ENCODE measurements at places on chromosomes 7 and 10.

DNA sequence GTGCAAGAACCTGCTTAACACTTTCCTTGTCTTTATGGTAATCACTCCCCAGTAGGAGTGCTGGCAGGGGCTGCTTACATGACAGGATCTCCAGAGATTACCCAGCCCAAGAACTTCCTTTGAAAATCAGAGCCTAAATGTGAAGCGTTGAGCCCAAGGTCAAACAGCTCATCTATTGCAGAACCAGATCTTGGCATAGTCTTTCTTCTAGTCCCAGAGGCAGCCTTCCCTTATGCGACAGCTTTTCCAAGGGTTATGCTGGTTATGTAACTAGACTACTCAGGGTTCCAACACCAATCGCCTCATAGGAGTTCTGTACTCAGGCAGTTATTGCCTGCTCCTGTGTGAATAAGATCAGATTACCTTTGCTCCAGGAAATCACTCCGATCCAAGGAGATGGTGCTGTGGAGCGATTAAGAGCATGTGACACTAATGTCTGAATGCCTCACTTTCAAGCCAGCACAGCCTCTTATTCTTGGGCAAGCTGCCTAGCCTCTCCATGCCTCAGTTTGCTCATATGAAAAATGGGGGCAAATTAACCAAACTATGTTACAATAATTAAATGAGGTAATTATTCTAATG is 8.4 kb upstream of the LGI1 start:
- no peak for DNase-seq

DNA sequence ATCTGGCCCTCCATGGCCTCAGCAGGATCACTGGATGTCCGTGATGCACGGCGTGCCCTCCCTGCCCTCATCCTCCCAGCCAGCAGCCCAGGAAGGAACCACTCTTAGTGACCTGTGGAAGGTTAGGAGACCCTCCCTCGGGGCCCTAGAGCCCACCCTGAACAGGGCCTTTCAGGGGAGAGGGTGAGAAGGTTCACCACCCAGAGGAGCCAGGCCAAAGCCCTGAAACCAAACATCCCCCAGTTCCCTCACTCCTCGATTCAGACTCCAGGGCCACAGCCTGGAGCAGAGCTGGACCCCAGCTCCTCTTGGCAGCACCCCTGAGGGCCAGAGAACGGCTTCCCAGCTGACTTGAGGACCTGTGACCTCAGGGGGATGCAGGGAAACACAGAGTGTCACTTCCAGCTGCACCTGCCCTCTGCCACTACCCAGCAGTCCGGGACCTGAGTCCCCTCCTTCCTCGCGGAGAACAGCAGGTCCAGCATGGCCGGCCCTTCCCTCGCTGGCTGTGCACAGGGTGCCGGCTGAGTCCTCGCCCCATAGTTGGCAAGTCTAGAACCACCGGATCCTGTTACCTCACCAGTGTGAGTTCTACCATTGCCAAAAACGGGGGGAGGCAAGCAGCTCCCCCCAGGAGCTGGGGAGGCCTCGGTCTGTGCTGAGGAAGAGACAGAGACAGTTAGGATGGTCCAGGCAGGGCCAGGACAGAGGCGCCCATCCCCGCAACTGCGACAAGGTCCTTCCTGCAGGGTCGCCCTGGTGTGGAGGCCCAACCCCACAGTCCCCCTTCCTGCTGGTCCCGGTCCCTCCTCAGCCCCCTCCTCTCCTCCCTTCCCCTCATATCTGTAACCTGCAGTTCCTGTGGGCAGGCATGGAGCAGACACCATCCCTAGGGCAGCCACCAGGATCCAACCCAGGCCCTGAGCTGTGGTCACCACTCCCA is 158.6 kb downstream of the NRF1 start:
- no peak for DNase-seq

DNA sequence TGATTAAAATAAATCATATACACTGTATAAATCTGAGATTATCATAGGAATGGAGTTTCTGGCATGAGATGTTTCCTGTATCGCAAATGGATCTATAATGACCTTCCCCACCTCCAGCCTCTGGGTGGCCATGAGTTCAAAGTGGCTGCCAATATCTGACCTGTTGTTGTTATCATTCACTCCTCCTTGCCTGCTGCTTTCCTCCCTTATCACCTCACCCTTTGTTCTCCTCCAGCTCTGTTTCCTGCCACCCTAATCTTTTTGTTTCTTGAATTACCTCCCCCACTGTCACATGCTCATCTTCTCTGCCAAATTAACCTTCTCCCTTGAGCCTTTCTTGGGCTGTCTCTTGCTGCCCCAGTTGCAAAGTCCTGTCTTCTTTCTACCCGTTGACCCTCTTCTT is 12.0 kb downstream of the SCD start:
- DNase-seq: no peak

DNA sequence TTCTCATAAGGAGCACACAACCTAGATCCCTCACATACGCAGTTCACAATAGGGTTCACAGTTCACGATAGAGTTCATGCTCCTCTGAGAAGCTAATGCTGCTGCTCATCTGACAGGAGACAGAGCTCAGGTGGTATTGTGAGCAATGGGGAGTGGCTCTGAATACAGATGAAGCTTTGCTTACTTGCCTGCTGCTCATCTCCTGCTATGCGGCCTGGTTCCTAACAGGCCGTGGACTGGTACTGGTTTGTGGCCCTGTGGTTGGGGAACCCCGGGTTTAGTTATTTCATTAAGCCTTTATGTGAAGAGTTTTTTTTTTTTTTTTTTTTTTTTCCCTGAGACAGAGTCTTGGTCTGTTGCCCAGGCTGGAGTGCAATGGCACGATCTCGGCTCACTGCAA is 19.4 kb downstream of the SLK start:
- DNase-seq: no peak

- DNase-seq: no peak
These were observed 57.7 kb upstream of the COMTD1 start for GRCh38 chr10:75293446-75293820.

DNA sequence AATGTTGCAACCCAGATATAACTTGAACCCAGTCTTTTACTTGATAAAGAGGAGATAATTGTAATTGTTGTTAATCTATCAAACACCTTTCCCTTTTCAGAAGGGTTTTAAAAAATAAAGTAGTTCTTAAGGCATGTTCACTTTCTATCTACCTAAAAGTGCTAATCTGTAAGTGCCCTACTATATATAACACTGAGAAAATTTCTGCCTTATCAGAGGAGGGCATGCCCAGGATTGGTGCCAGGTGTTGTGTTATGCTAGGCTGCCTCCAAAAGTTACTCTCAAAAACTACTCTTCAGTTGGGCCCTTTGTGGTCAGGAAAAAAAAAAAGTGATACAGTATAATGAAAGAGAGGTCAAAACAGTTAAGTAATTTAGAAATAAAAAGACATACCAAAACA is 36.3 kb downstream of the SMNDC1 start:
- DNase-seq: no peak

DNA sequence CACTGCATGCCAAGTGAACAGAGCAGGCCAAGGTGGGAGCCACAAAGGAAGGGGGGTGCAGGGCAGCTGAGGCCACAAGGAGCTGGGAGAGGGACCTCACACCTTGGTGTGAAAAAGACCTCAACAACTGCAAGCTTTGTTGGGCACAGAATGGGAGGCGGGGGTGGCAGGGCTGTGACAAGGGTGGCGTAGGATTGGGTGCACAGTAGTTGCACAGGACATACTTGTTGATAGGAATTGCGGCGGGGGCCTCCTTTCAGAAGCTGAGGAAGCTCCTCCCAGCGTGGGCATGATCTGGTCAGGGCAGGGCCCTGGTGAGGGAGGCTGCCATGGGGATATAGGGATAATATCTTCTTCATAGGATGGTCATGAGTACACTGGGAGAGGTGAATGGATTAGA is 25.8 kb downstream of the POLL start:
- DNase-seq: no peak

DNA sequence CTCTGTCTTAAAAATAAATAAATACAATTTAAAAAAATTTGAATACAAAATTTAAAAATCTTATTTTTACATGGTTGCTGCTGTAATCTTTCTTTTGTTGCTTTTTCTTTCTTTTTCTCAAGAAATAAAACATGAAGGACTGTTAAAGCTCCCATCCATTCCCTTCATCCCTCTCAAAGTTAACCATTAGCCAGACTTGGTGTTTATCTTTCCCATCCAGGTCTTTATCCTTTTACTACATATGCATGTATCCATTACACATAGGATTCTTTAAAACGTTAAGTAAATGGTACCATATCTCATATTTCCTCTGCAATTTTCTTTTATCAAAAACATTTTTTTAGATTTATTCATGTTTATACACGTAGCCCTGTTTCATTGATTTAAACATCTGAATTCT is 70.1 kb downstream of the CREB3L2 start:
- DNase-seq: no peak

DNA sequence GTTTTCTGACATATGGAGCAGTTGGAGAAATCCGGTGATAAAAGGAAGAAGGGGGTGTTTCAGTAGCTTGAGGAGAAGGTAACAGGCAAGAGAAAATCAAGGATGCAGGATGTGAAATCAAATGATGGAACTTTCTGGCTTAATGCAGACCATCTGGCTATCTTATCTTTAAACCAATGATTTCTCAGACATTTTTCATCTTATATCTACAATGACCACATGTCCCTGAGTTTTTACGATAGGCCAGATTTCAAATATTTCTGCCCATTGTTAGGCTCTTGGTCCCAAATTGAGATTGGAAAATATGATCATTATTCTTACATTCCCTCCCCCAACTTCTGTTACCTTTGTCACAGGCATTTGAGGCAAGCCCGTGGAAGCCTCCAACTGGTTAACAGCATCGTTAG is 486.8 kb downstream of the SUGCT start:
- DNase-seq: no peak

GRCh38 chr7:270351-270983 is 19.5 kb upstream of the FOXL3 start:
- DNase-seq: no peak

DNA sequence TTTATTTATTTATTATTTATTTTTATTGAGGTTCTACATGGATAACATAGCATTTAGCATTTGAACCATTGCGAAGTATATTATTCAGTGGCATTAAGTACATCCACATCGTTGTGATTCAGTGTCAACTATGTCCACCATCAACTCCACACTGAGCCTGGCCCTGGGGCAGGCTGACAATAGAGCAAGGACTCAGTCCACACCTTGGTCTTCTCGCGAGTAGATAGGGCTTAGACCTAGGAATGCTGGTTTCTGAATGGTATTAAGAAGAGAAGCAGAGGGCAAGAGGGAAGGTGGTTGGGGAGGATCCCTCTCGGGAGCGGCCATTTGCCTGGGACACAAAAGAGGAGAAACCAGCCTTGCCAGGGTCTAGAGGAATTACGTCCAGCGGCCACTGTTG is 599.2 kb upstream of the MGMT start:
- DNase-seq: no peak

GRCh38 chr10:65416094-65416493 is 1509.7 kb upstream of the LRRTM3 start:
- no peak for DNase-seq

GRCh38 chr10:26555719-26556368 is 117.7 kb downstream of the APBB1IP start:
- no peak for DNase-seq

- DNase-seq: no peak
These were observed 6.6 kb downstream of the ADAMTS14 start for GRCh38 chr10:70678757-70679489.

DNA sequence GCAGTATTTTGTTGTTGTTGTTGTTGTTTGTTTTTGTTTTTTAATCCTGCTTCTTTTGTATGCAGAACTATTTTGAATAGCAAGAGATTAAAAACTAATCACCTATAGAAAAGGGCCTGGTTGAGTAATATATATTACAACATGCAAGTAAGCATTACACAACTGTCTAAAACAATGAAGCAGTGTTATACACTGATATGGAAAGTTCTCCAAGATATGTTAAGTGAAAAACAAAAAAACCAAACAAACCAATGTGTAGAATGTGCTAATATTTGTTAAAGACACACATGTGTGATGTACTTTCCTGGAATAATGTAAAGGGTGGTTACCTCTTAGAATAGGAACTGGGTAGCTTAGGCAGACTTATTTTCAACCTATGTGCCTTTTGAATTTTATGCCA is 117.4 kb downstream of the ZNF365 start:
- no peak for DNase-seq

DNA sequence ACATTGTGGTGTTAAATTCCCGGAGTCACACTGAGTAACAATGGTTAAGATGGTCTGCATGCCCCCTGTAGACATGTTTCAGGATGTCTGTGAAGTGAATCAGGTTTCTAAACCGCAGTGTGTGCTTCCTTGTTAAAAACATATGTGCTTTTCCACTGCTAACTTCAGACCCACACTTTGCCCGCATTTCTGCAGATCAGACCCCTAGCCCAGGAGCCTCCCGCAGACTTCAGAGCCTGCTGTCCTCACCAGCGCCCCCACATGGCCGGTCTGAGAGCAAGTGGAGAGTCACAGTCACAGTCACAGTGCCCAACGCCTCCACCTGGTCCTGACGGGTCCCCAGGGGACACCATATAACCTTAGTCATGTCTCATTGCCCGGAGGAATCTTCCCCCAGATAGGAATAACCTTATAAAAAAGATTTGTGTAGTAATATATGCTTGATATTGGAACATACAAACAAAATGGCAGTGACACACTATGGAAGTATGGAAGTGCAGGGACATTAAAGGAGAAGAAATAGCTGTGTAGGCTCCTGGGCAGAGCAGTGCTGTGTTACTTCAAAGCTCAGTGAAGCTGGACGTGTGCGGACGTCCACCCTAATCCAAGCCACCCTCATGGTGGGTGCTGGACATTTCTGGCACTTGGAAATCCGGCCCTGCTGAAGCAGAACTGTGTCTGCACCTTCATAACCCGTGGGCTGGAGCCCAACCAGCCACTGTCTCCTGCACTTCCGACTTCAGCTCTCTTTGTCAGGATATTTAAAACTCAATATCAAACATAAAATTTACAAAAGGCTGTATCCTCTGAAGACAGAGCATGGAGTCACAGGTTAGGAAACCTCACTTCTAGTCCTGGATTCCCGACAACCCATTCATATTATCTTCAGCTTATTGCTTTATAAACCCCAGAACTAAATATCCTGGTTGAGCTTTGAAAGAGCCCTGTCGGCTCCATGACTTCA is 29.0 kb downstream of the GSTO2 start:
- DNase-seq: no peak

- DNase-seq: no peak
These were observed 75.4 kb downstream of the HDAC9 start for GRCh38 chr7:18570890-18571478.

GRCh38 chr10:36023939-36024338 is 381.8 kb upstream of the FZD8 start:
- no peak for DNase-seq

GRCh38 chr7:38545977-38546376 is 85.2 kb downstream of the AMPH start:
- DNase-seq: no peak

DNA sequence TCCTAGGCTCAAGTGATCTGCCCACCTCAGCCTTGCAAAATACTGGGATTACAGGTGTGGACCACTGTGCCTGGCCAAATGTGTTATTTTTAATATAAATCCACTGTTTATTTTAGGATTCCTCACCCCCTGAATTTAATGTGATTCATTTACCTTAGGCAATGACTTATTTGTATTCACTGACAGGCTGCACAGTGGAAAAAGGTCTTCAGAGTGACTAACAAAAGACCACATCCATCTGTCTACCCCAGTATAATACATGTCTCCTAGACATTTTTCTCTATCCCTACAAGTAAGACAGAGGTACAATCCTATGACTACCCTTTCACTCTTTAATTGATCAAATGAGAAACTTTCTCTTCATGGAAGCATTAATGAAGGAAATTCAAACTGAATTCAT is 230.2 kb downstream of the AHR start:
- DNase-seq: no peak

- DNase-seq: no peak
These were observed 61.9 kb downstream of the TES start for GRCh38 chr7:116271963-116272886.
